Right lung (tissue), 10 donors: ENCODE measurements at places on chromosomes 4 and X. TPM values are rescaled to one million over a fixed set of nuclear protein-coding genes. Genes with fewer than 3 reads are reported as not detected.

Gene CCDC158
- polyA plus RNA-seq, result 0.72 TPM

Gene EXOSC9
- 72.7 TPM for polyA plus RNA-seq

Gene TREX2
- 0.61 TPM for polyA plus RNA-seq

Gene PPARGC1A
- polyA plus RNA-seq, result 5.6 TPM
